ENCODE measurements at places on chromosomes 7 and 10.
A peak's percentile ranks its signal among the peaks of the same experiment; 100 is the strongest.

DNA sequence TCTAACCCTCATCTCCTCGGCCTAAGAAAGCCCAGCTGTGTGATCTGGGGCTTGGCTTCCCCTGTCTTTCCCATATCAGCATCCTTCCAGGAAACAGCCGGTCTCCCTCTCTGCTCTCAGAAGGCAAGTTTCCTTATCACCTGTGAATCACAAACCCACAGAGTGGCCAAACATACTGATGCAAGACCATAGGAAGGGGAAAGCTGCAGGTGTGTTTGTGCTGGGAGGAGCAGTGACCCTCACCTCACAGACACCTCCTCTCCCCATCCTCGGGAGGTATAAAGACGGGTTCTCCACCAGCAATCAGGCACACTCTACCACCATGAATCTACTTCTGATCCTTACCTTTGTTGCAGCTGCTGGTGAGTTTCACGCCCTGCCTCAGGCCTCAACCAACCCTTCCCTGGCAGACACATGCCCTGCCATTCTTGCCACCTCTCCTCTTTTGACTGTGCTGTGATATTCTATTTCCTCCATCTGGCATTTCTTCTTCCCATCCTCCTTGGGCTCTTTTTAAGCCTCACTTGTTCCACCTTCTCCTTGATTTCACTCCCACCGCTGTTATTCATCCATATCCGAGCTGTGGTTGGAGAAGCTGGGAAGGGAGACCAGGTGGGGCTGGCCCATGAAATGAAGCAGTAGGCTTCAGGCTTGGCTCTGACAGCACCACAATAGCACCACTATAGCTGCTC, at the start of gene PRSS2:
TSS of gene PRSS2 (plus strand) at position 310 of the 692 bp plus-strand sequence. CDS start at position 323, 13 bp downstream.
- no peak for DNase-seq

GRCh38 chr7:94149789-94150545, 145.8 kb upstream of the BET1 start:
- no peak for DNase-seq

DNA sequence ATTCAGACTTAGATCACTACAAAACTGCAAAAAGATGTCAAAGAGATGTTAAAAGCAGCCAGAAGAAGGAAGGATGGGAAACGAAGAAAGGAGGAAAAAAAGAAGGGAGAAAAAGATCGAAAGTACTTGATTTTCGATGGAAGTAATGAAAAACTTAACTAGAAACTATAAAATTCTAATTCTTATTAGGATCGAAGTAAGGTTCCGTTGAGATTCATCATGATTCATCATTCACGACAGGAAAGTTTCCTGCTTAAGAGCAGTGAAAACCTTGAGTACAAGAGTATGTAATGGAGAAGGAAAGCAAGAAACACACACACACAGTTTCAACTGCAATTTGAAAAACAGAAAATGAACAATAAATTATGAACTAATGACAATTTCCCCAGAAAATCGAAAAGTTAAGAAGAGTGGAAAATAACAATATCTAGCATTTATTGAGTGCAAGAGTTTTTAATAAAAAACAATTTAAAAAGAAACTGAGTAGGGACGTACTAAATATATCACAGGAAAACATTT, 1.1 kb upstream of the ING3 start:
- no peak for DNase-seq

- peak; percentile 75 for DNase-seq
Observed at GRCh38 chr10:67884842-67885670, 600 bp downstream of the SIRT1 start.

- DNase-seq, result no peak
Observed at GRCh38 chr10:27030060-27030459, 70.2 kb downstream of the ANKRD26 start.

GRCh38 chr10:116168329-116168728, 104.7 kb downstream of the GFRA1 start:
- no peak for DNase-seq

DNA sequence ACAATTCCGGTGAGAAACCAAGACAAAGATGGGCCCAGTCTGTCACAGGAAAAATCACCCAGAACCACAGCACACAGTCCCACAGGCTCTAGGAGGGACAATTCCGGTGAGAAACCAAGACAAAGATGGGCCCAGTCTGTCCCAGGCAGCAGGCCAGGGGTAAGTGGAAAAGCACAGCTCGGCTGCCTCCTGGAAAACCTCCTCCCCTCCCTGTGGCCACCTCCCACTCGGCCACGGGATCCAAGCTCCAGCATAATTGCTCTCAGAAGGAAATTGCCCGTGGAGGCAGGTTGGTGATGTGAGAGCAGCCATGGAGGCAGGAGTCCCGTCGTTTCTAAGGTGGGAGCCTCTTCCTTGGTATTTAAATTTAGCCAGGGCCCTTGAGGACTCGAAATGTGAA, 95.7 kb downstream of the PLXNA4 start:
- DNase-seq, result no peak

DNA sequence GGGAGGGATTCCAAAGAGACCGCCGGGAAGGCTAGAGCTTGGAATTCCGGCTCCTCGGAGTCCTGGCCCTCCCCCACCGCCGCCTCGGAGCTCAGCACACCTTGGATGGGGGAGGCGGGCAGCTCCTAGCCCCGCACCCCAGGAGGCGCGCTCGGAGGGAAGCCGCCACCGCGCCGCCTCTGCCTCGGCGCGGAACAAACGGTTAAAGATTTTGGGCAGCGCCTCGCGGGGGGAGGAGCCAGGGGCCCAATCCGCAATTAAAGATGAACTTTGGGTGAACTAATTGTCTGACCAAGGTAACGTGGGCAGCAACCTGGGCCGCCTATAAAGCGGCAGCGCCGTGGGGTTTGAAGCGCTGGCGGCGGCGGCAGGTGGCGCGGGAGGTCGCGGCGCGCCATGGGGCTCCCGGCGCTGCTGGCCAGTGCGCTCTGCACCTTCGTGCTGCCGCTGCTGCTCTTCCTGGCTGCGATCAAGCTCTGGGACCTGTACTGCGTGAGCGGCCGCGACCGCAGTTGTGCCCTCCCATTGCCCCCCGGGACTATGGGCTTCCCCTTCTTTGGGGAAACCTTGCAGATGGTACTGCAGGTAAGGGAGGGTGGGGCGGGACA, at the start of gene CYP26A1:
TSS of gene CYP26A1 (plus strand) at position 355 of the 608 bp plus-strand sequence. CDS start at position 397, 42 bp downstream.
- DNase-seq, result no peak

GRCh38 chr7:107870427-107871000, 20.5 kb upstream of the DLD start:
- no peak for DNase-seq

DNA sequence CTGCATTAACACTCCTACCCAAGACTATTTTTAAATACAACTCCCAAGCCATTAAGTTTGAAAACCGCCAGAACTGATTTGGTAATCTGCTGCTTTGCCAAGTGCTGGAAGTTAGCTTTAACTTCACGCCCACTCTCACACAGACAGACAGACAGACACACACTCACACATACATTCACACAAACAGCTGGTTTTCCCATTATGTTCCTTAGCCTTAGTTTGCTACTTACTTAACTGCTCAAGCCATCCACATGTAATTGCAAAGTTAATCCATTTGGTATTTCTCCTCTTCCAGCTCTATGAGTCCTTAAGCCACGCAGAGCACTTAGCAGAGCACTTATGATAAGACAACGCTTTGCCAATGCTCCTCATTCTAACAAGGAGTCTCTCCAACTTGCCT, 8.3 kb downstream of the COBL start:
- DNase-seq, result no peak

- no peak for DNase-seq
Observed at GRCh38 chr7:23654508-23654907, 25.5 kb upstream of the FAM221A start.

DNA sequence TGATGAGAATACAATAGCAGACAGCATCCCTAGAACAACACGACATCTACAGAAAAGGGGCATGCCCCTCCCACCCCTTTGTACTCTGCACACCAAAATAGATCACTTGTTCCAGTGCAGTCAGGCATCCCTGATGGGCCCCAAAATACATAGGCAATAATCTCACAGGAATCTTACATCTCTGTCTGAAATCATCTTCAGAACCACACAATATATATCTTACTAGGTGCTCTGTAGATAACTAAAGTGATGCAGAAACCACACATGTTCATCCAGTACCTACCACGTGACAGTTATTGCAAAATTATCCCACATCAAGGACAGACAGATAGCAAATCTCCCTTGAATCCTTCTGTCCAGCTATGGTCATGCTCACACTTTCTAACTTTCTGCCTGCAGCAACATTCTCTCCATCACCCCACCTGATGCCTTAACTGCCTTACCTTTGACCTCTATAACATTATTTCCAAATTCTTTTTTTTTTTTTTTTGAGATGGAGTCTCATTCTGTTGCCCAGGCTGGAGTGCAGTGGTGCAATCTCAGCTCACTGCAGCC, 30.7 kb downstream of the ST8SIA6 start:
- no peak for DNase-seq

GRCh38 chr7:22934473-22935065, 79.4 kb downstream of the HYCC1 start:
- no peak for DNase-seq

GRCh38 chr7:38565289-38565688, 65.9 kb downstream of the AMPH start:
- DNase-seq, result no peak

DNA sequence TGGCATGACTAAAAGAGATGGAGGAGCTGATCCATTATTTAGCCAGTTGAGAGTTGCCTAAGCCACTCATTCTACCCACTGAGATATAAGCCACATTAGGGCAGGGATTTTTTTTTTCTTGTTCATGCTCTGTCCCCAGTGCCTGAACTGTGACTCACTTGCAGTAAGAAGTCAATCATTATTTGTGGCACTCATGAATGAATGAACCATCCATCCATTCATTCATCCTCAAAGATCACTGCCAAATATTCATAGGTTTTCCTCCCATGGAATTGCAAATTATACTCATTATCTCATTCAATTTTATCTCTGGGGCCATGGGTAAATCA, 22.8 kb upstream of the ARID5B start:
- no peak for DNase-seq

GRCh38 chr7:113292105-113292504, 173.8 kb upstream of the SMIM30 start:
- no peak for DNase-seq

GRCh38 chr10:33616956-33617355, 282.5 kb upstream of the NRP1 start:
- DNase-seq, result no peak

DNA sequence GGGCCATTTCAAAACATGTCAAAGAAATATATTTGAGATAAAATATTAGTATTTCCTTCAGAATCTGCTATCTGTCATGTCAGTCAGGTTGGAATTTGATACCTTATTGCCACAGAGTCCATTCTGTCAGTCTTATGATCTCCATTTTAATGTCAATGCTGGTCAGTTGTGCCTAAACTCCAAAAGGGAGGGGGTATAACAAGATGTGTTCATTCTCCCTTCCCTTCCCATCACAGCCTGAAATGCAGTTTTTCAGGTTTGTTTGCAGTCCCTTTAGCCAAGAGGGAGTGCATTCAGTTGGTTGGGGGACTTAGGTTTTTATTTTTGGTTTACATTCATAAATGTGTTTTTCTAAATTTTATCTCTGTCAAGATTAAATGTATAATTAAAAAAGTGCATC, 59.8 kb upstream of the INHBA start:
- DNase-seq, result no peak

- no peak for DNase-seq
Observed at GRCh38 chr10:32953277-32953927, 4.6 kb downstream of the ITGB1 start.

DNA sequence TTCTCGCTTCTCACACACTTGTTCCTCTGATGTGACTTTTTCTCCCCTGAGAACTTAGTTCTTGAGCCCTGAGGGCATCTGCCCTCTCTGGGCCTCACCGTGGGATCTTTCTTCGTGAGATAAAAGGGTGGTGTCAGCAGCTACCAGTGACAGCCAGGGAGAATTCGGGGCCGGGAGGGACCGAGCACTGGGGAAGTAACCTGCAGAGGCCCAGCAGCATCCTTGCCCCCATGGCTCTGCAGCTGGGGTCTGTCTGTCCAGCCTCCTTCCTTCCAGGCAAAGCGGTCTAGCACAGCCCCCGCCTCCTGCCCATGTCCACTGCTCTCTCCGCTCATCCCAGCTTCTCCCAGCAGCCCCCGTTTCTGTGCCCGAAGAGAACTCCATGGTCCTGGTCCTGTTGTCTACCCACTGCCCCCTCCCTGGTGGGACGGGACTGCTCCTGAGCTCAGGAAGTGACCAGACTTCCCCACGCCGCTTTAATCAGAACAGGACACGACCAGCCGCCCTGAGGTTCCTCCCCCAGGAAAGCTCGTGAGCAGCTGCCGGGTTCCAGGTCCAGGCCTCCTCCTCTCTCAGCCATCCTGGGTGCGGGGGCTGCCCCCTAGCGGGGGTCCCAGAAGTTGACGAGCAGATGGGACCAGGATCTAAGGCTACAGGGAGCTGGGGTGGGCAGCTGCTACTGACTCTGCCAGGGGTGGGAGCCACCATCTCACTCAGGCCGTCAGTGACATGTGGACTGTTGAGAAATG, 187.5 kb downstream of the WDR37 start:
- DNase-seq, result no peak

- no peak for DNase-seq
Observed at GRCh38 chr7:18268571-18268970, 227.0 kb upstream of the HDAC9 start.

- no peak for DNase-seq
Observed at GRCh38 chr7:133164498-133164897, 82.6 kb upstream of the CHCHD3 start.

DNA sequence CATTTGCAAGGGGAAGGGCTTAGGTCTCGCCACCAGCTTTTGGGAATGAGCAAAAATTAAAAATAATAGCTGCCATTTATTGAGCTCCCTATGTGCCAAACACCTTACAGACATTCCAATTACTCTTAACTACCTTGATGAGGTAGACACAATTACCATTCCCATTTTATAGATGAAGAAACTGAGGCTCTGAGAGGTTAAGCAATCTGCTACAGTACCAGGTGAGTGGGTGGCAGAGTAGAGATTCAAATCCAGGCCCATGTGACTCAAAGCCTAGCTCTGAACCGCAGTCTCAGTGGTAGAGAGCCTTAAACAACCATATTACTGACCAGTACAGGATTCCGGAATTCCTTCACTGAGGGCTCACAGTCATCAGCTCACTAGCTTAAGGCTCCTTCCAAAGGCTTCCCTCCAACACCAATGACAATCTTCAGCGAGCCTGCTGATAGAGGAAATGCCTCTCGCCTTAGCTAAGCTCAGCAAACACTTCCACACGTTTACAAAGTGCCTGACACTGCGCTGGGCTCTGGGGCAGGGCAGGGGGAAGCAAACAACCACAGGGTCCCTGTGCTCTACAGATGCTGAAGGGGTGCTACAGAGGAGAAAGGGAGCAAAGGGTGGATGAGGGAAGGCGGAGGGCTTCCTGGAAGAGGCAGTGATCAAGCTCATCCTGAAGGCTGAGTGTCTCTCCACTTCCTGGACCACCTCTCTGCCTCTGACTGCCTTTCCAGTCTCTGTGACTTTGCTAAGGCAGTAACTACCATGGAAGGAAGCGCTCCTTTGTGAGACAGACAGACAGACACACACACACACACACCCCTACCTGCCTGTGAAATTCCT, 7.4 kb downstream of the LRRC20 start:
- no peak for DNase-seq

GRCh38 chr10:31321396-31321941, 2.5 kb downstream of the ZEB1 start:
- DNase-seq, result no peak
